ENCODE measurements at places on chromosomes 3 and 15. TPM values are rescaled to one million over a fixed set of nuclear protein-coding genes. Genes with fewer than 3 reads are reported as not detected.

The CCR3 gene
- total RNA-seq, result not detected

The ZDHHC19 gene
- not detected for total RNA-seq

DNA sequence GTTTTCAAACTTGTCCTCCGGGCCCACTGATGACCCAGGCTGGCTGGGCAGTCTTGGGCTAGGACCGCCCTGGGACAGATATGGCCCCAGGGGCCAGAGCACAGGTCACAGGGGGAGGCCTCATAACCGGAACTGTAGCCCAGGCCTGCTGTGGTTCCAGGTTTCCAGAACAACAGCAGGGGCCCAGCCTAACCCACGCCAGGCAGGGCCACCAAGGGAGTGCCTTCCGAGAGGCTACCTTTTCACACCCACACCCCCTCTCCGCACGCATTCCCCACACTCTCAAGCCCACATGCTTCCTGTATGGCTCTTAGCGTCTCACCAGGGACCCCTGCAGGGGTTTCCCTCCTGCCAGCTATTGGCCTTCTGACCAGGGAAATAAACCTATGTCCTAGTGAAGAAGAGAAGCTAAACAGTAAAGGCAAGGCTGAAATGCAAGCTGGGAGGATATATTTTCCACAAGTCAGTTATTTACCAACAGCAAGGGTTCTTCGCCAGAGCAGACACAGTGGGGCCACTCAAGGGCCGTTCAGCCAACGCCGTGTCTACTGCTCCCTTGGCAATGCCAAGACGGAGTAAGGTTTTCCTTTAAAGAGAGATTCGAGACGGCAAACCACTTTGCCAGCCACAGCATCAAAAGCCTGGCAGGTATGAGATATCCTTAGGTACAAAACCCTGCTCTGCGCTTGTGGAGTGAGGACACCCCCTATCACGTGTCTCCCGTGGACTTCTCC, 135.1 kb downstream of the ATP10A start:
- DNase-seq, result no peak

GRCh38 chr3:57173687-57174086, 8.5 kb upstream of the IL17RD start:
- no peak for DNase-seq

DNA sequence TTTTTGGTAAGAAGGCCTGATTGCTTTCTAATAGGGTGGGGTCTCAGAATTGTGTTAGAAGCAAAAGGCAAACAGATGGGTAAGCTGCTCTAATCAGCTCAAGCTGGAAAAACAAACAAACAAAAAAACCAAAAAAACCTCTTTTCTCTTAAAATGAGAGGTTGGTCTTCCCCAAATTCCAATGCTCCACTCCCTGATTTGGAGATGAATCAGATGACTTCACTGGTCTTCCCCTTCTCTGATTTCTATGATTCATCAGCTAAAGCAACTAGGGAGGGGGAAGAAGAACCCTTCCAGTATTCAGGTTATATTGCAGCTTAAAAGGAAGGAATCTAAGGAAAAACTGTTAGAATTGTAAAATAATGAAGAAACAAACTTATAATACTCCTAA, 9.6 kb upstream of the ANXA2 start:
- no peak for DNase-seq

DNA sequence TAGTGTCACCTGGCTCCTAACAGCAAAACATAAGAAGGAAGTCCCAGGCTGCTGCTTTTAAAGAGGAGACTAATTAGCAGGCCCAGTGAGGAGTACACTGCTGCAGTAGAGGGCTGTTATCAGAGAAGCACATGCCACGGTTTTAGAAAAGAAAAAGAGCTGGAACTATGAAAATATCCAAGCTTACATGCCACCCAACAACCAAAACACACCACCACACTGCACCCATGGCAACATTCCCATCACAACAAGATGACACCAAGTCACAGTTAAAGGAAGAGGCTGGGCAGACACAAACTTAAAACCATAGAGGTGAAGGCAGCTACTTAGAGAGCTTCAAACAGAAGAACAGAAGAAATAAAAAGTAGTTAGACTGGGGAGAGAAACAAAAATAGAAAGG, 37.0 kb downstream of the NPTN start:
- no peak for DNase-seq

- no peak for DNase-seq
Measured at GRCh38 chr15:83559310-83559966, 94.5 kb upstream of the ADAMTSL3 start.
